CD4-positive, alpha-beta T cell treated with Interleukin-15 for 1 hour (primary cell): ENCODE measurements at places on chromosomes 5 and 9.

DNA sequence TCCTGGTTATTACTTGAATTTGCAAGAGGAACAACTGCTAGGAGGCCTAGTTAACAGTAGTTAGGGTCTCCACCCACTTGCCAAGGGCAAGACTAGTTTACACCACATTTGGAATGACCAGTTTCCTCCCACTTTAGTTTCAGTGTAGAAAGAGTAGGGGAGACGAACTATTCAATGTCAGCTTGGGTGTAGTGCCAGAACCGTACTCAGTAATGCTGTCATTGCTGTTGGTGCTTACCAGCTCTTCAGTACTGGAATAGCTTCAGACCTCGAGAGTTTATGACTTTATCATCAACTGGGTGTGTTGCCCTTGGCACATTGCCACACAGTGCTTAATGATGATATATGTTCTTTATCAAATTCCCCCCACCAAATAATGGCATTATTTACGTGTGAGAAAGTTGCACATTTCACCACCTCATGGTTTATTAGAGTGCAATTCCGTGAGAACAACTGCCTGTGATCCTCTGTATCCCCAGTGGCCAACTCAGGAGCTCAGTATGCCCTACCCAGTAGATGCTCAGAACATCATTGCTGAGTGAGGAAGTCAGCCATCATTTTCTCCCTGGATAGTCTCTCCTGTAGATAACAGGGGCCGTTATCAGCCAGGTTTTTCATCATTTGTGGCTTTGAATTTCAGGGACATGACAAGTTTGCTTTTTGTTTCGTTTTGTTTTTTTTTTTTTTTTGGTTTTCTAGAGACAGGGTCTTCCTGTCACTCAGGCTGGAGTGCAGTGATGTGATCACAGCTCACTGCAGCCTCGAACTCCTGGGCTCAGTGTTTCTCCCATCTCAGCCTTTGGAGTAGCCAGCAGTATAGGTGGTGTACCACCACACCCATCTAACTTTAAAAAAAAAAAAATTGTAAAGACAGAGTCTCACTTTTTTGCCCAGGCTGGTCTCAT is 67.3 kb downstream of the DOCK8 start:
- DNase-seq: no peak

GRCh38 chr5:37834542-37835379 is 5.1 kb downstream of the GDNF start:
- DNase-seq: no peak

DNA sequence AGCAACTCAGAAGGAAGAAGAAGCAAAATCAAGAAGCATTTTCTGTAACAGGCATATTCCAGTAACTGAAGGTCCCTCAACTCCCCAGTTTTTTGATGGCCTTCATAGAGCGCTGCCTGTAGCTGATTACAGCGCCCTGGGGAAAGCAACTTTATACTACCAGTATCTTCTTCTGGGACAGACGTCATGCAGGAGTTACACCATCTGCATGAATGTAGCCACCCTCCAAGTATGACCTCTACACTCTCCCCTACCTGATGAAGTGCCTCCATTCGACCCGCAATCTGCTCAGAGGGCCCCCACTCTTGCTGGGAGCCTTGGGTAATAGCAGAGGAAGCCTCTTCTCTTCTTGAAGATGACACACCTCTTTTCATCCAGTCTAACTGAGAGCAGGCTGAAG is 21.0 kb upstream of the SH3TC2 start:
- DNase-seq: no peak

DNA sequence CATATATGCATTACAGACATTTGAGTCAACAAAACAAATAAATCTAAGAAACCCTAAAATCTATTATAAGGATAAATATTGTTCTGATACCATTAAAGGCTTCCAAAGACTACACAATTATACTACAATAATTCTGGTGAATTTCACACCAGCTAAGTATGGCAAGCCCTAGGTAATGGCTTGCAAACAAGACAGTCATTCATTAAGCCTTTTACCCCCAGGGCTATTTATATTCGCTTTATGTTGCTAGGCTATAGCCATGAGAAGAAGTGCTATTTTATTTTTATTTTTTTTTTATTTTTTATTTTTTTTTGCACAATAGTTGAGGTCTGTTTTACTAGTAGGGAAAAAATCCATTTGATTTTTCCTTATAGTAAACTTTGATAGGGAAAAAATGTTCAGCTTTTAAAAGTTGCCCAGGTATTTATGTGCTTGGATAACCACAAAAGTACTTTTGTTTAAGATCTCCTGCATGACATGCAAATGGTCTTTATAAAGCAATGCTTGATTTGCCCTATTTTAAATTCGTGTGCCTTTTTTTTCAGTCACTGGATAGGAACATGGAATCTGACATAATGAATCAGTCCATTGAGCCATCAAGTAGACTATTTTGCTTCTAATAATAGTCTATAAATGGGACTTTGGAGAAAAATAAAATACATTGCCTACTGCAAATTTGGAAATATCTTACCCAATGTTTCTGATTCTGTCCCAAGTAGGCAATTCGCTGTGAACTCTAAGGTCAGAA is 946.3 kb upstream of the COX7C start:
- no peak for DNase-seq

- no peak for DNase-seq
These were observed 1278.7 kb downstream of the CDH12 start for GRCh38 chr5:21574438-21574837.

DNA sequence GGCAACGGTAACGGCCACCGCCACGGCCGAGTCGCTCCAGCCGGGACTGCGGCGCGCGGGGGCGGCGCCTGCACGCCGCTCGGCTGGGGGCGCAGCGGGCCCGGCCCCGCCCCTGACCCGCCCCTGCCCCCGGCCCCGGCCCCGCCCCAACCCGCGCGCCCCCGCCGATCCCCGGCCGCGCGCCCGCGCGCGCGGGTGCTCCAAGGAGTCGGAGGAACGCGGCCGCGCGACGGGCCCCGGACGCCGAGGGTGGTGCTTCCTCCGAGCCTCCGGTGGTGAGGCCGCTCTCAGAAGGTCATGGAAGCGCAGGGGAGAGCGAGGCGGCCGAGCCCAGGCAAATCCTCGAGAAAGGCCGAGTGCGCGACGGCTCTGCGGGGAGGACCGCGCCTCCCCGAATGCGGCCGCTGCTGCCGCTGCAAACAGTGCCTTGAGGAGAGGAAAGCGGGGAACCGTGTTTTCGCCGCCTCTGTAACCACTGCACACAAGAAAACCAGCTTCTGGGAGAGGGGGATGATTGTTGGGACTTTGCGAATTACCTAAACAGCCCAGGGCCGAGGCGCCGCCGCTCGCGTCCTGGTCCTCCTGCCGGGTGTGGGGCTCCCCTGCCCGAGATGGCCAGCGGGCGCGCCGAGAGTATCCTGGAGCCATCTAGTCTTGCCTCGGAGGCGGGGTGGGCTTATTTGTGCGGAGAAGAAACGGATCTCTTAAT is at the start of gene LIFR:
TSS of gene LIFR (minus strand) at position 48 of the 709 bp plus-strand sequence. CDS start 25,999 bp downstream, outside the sequence.
- DNase-seq: no peak

GRCh38 chr5:151280443-151280842 is 23.1 kb downstream of the SLC36A3 start:
- DNase-seq: no peak

DNA sequence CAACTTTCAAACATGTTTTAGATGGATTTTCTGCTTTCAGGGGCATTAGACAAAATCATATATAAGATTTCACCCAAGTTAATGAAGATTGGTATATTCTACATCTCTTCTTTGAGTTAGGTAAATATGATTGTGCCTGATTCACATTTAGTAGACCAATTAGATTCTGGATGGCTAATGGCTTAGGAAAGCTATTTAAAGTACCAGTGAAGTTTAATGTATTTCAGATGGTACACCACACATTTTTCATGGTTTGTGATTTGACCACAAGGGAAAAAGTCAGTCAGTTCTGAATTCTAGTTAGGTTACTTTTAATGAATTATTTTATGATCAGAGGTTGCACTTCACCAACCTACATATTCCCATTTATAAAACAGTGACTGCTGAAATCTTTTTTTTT is 409.7 kb downstream of the ADGRV1 start:
- no peak for DNase-seq

DNA sequence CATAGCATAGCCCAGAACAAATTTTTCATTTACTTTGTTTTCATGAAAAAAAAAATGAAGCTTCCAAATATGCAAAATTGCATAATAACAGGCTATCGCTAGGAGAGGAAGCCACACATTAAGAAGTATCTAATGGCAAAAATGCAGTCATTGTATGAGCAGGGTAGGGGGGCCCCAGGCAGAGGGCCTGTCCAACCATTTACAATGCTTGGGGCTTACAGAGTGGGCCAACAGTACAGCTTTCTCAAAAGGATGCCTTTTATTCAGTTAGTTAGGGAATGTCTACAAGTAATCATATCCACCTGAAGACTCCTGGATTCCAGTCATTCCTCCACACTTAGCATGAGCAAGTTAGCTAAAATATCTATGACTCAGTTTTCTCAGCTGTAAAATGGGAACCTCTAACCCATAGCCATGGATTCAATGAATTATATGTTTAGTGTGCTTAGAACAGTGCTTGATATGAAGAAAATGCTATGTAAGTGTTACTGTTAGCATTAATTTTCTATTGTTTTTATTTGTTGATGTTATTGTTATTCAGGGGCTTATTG is 117.7 kb downstream of the GAS1 start:
- no peak for DNase-seq

- DNase-seq: no peak
These were observed 302.8 kb upstream of the RASA1 start for GRCh38 chr5:86964889-86965288.

DNA sequence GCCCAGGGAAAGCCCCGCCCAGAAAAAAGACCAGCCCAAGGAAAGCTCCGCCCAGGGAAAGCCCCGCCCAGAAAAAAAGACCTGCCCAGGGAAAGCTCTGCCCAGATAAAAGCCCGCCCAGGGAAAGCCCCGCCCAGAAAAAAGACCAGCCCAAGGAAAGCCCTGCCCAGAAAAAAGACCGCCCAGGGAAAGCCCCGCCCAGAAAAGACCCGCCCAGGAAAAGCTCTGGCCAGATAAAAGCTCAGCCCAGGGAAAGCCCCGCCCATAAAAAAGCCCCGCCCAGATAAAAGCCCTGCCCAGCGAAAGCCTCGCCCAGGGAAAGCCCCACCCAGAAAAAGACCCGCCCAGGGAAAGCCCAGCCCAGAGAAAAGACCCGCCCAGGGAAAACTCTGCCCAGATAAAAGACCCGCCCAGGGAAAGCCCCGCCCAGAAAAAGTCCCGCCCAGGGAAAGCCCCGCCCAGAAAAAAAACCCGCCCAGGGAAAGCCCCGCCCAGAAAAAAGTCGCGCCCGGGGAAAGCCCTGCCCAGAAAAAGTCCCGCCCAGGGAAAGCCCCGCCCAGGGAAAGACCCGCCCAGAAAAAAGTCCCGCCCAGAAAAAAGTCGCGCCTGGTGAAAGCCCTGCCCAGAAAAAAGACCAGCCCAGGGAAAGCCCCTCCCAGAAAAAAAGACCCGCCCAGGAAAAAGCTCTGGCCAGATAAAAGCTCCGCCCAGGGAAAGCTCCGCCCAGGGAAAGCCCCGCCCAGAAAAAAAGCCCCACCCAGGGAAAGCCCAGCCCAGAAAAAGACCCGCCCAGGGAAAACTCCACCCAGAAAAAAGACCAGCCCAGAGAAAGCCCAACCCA is 11.9 kb downstream of the GRIN1 start:
- peak; percentile 49 for DNase-seq

DNA sequence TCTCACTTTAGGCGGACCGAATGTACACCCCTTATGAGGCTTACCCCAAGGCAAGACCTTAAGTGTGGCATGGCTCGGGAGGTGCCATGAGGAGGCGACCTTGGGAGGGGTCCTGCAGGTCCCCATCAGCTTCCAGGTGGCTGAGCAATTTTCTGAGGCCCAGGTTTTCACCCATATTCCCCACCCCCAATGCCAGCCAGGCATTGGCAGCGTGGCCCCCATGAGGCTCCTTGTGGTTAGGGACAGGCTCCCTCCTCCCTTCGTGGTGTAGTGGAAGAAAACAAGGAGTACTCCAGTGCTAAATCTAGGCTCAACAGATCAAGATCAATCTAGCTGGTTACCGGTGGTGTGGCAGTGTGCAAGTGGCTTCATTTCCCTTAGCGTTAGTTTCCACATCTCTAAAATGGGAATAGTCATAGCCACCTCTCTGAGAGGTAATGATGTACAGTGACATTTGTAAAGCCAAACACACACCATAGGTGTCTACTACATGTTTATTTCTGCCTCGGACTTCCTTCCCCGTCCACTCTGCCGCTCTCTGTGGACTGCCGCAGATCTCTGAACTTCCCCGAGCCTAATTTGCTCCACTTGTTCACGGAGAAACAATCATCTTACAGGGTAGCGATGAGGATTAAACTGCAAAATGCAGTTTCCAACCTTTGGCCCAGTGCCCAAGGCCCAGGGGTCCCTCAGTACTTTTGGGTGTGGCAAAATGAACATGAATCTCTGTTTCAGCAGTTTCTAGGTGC is 8.4 kb downstream of the LHX2 start:
- DNase-seq: no peak

DNA sequence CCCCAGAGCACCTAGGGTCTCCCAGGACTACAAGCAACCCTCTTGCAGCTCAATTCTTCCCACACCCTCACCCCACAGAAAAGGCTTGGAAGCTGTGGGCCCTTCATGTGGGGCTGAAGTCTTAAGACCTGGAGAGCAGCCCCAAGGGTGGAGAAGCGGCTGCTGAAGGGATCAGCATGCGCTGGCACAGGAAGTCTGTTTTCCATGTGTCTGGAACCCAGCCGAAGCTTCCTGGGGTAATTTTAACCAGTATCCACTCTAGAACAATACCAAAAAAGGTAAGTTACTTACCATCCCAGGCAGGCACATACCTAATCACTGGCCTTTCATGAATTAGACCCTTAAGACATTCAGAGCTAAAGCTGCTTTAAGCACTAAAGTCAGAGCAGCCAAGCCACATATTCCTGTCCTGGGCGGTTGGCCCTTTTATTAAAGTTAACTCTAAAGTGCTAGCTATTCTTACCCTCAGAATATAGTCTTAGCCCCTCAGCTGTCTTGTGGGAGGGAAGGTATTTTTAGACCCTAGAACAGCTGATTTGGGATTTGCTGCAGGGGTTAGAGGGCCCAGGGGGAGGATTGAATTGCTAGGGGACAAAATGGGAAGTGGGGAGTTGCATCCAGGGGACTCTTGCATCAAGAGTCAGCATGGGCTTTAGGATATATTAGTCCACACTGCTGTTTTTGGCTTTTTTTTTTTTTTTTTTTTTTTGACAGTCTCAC is 6.9 kb downstream of the IL17B start:
- DNase-seq: no peak

- no peak for DNase-seq
These were observed 1939.8 kb downstream of the EFNA5 start for GRCh38 chr5:105730982-105731381.

DNA sequence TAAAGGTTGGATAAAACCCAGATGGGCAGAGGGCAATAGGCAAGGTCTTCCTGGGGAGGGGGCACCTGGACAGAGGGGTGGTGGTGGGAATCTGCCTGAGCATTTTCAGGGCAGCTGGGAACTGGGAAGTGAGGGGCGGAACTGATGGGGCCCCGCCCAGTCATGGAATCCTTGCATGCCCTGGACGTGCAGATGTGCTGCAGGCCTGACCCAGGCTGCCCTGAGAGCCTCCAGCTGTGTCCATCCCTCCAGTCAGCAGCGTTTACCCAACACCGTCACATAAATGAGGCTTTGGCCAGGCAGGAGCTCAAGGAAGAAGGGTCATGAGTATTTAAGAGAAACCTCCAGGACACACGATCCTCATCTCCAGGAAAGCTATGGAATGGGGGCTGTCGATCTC is 70.3 kb downstream of the DAB2IP start:
- DNase-seq: no peak
